HCT116 (cell line): ENCODE measurements at places on chromosomes 5 and 9.

GRCh38 chr9:21357479-21358460 lies 7.1 kb upstream of the IFNA6 start:
- no peak for DNase-seq

DNA sequence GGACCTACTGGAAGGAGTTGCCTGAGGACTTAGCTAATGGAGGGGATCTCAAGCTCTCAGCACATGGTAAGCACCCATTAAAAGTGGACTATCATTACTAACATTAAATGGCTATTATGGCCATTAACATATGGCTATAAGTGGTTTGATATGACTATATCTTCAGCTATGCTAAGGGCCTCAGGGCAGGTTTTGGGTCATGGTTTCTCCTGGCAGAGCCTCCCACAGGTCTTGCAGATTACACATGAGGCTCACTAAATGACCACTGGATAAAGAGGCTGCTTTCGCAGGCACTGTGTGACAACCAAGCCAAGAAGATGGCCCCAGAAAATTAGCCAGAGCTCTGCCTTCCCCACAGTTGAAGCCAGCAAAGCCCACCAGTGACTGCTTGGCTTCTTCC lies 15.4 kb downstream of the CCNJL start:
- no peak for DNase-seq

GRCh38 chr5:135211083-135211790 lies 177.2 kb upstream of the PITX1 start:
- DNase-seq = no peak

- no peak for DNase-seq
Observed at GRCh38 chr5:54018438-54018837, 291.9 kb downstream of the ARL15 start.

GRCh38 chr9:107060062-107060461 lies 197.1 kb downstream of the ZNF462 start:
- no peak for DNase-seq

- peak; percentile 31 for DNase-seq
Observed at GRCh38 chr5:160021831-160022446, 13.0 kb downstream of the TTC1 start.

DNA sequence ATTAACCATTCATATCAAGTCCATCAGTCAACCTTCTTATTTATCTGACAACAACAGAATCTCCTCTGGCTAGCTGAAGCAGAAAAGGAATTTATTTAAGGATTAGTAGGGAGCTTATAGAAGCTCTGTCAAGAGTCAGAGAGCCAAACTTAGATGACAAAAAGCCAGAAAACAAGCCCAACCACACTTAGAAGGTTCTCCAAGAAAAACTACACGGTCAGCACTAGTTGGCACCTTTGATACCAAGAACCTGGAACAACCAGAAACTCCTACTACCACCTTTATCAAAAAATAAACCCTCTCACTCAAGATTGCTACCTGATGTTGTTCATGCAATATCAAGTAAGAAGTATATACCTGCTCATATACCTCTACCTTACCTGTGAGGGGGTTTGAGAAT lies 36.9 kb downstream of the RANBP6 start:
- DNase-seq = no peak

DNA sequence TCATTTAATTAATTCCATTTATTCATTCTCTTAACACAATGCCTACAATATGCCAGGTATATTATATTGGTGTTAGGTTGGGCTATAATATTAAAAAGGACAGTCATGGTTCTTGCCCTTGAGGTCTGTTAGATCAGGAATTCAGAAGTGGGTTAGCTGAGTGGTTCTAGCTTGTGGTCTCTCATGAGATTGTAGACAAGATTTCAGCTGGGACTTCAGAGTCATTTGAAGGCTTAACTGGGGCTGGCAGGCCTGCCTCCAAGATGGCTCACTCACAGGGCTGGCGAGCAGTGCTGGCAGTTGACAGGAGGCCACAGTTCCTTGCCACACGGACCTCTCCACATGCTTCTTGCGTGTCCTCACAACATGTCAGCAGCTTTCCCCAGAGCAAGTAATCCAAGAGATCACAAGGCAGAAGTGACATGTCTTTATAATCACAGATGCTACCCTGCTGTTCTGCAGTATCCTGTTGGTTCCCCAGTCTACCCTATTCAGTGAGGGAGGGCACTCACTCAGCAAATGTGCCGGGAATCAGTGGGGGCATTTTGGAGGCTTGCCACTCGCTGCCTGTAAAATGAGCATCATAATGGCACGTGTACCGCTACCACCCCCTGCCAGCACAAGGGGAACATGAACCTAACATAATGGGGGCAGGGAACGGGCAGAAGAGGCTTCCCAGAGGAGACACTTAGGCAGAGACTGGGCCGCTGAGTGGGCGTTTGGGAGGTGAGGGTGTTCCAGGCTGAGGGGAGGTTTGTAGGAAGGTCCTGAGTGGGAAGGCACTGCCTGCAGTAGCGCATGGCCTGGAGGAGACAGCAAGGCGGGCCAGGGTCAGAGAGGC lies 70.0 kb downstream of the EXOSC2 start:
- DNase-seq = no peak

- no peak for DNase-seq
Observed at GRCh38 chr9:91119142-91119541, 242.6 kb downstream of the AUH start.

DNA sequence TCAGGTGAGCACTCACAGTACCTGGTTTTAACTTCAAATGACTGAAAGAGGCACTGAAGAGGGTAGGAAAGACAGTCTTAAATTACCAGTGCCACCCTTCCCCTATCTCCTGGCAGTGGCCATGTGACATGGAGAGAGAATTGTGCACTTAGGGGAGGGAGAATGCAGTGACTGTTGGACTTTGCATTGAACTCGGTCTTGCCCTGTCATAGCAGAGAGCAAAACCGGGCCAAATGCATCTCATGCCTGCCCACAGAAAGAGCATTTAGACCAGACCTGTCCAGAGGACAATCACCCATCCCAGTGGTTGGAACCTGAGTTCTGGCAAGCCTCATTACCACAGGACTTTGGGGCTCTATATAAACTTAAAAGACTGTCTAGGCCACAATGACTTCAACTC lies 211.8 kb upstream of the SH3GL2 start:
- DNase-seq = no peak

- DNase-seq = no peak
Observed at GRCh38 chr5:149002761-149003689, 59.8 kb downstream of the SH3TC2 start.

- DNase-seq = no peak
Observed at GRCh38 chr9:127753622-127754021, 18.5 kb upstream of the TOR2A start.

GRCh38 chr9:113352411-113352810 lies 3.1 kb downstream of the BSPRY start:
- no peak for DNase-seq

DNA sequence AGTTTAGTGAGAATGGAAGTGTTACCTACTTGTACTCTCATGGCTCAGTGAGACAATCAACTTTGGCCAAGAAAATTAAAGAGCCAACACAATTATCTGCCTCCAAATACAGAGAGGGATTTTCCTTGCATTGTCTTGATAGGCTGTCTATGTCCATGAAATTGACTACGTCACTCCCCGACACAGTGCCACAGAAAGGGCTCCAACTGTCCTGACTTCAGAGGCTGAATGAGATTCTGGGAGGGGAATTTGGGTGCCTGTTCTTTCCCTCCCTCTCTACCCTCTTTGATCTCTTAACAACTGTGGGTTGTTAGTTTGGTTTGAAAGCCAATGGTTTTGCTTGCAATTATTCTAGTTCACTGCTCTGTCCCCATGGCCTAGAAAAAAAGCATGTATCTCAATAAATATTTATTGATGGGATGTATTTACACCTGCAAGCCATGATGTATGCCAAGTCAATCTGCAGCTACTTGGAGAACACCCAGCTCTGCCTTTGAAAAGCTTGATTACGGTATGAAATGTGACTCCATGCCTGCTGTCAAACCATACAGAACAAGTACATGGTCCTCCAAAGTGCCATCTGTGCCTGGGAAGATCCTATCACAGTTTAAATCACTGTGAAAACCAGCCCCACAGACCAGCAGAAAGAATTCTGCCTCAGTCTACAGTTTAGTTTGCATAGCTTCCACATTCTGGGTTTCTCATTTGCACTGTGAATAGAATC lies 37.3 kb downstream of the CAPSL start:
- DNase-seq = no peak

DNA sequence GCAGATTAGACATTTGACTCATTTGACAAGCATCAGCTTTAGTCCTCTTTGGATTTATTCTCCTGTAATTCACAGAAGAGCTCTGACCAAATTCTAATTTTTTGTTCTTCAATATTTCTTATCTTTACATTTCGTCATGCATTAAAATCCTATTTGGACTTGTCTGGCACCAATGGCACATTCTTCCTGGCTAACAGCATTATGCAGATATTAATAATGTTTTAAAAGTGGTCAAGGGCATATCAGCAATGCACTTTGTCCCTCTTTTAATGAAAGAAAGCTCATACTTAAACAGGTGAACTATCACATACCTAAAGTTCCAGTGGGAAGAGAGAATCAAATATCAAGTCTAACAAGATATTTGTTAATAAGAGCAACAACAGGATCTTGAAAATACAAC lies 270.4 kb downstream of the ARL15 start:
- no peak for DNase-seq

DNA sequence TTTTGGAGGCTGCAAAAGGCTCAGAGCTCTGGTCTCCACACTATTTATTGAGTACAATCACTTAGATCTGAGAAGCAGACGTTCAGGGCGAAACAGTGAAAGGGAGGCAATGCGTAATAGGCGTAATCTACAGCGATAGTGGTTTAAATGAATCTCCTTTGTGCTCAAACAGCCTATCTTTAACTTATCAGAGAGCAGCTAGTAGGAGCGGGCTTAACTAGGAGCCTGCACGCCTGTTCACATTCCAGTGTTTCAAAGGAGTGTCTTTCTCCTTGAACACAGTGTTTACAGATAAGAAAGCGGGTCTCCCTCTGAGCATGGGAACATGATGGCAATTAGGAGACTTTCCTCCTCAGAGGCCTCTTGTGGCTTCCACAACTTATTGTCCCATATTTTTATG lies 49.4 kb downstream of the AP3B1 start:
- DNase-seq = no peak

DNA sequence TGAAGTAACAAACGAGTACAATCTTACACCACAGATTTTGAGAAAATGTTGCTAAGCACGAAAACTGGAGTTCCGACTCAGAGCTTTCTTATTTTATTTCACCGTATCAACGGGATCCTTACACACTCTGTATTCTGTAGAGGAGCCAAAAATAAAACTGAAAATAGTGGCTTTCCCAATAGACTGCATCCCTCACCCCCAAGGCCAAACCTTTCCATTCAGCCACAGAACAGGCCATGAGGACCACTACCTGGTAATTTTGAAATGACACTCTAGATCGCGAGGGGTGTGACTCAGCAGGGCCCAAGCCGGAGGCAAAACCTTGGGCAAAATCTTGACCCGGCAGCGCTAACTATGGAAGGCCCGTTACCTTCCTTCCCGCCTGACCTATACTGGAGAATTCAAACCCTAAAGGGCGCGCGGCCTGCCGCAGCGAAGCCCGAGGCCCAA lies 432 bp downstream of the HSPA9 start:
- DNase-seq = no peak

- no peak for DNase-seq
Observed at GRCh38 chr9:79384091-79384490, 187.7 kb upstream of the TLE4 start.

DNA sequence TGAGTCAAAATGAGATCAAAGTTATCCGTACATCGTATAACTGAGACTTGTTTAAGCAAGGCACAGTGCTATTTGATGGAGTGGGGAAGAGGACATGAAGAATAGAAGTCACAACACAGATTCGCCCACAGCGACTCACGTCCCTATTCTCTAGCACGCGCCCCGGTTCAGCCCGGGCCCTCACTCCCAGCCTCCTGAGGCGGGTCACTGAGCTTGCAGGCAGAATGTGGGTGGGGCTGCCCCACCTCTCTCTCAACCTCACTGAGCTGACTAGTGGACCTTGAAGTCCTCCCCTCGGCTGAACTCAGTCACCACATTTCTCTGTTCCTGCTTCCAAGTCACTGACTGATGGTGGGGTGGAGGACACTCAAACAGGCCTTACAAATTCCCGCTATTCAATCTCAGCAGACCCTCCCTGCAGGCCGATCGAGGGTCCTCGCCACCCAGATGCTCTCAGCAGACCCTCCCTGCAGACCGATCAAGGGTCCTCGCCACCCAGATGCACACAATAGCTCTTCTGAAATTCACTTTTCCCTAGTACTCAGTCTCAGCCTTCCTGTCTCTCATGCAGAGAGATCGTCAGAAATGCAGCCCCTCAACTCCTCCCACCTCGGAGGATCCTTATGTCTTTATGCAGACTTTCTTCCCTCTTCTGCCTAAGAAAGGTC lies 12.9 kb downstream of the GLDC start:
- DNase-seq = no peak

GRCh38 chr9:110156902-110157301 lies 51.1 kb downstream of the C9orf152 start:
- no peak for DNase-seq

GRCh38 chr9:84970432-84970831 lies 300.9 kb downstream of the NTRK2 start:
- DNase-seq = no peak

GRCh38 chr5:157285310-157286035 lies 19.6 kb downstream of the CYFIP2 start:
- no peak for DNase-seq

- no peak for DNase-seq
Observed at GRCh38 chr5:165775111-165775510, 2269.7 kb downstream of the MAT2B start.

GRCh38 chr5:132889501-132889900 lies 16.0 kb downstream of the LEAP2 start:
- no peak for DNase-seq

GRCh38 chr9:107942291-107942690 lies 452.7 kb upstream of the KLF4 start:
- no peak for DNase-seq

- DNase-seq = no peak
Observed at GRCh38 chr5:151295791-151296477, 7.6 kb downstream of the SLC36A3 start.
